ENCODE measurements at places on chromosomes 5 and 9.

DNA sequence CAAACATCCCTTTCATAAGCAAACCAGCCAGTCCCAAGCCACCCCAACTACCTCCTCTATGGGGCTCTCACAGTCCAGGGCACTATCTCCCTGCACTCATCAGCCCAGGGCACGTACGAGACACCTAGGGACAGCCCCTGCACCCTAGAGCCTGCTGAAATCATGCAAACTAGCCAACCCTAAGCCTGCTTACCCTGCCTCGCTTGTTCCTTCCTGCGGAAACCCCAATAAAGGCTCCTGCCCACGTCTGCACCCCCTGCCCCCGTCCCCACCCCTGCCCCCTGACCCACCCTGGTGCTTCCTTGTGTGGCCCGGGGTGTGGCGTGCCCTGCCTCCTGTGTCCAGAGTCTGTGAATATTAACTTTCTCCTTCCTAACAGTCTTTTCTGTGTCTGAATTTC, 135.9 kb downstream of the GADD45G start:
- DNase-seq, result no peak

- no peak for DNase-seq
Observed at GRCh38 chr5:14995229-14995628, 123.7 kb upstream of the ANKH start.

DNA sequence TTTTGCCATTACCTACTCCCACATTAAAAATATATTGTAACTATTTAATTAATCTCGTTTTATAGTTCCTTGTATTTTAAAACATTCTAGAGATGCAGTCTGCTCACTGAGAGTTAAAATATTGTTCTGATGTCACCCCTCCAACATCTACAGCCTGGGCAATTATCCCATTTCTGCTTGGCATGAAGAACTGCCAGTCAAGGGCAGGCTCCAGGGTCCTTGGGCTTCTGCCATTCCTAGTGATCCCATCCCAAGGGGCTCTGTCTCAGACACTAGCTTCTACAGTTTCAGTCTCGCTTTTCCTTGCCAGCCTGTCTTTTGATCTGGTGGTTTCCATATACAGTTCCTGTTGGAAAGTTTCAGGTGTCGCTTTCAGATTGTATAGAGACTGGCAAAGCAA, 287.2 kb downstream of the TMEM232 start:
- no peak for DNase-seq

DNA sequence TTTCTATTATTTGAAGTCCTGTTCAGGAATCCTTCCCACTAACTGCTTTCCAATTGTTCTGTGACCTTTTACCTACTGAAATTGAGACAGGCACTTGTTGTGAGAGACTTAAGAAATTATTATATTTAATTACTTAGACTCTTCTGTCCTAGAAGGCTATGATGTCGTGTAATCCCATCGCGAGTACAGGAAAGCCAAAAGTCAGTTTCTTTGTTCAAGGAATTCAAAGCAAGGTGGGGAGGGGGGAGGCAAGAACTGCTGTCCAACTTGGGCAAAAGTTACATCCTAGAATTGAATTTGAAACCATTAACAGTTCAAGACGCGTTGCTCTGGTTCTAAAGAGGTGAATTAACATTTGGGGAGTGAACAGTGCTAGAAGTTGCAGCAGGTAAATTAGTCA, 17.9 kb downstream of the NDUFA8 start:
- DNase-seq, result no peak

GRCh38 chr5:180350711-180351465, 2.2 kb downstream of the GFPT2 start:
- DNase-seq, result no peak

DNA sequence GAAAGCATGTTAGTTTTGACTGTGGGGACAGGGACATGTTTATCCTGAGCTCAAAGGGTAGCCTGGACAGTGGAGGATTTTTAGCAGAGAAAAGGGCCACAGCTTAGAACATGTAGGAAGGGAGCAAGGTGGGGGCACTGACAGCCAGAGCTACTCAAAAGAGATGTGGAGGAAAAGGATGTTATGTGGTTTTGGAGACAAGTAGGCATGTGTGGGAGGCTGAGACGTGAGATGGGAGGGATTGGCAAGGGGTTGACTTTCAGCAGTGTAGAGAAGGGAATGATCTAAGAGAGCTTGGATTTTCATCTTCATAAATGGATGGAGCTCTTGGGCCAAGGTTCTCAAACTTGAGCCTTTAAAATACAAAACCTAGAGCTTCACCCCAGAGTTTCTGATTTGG, 24.0 kb downstream of the SYK start:
- DNase-seq, result no peak

DNA sequence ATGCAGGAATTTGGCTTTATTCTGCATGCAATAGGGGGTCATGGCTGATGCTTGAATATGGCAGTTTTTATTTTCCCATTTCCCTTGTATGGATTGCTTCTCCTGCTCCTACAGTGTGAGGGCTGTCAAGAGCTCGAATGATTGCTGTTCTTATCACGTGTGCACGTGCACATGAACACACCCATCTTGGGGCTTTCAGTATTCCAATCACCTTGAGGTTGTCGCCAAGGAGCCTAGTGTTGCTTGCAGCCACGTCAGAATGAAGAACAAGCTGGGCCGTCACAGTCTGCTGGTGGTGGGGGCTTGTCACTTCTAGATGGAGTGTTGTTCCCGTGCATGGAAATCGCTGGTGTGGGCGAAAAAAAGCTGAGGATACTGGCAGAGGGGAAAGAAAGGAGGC, 219.4 kb upstream of the GLRA1 start:
- no peak for DNase-seq

- DNase-seq, result peak; percentile 78
Observed at GRCh38 chr9:14245901-14246525, 67.9 kb downstream of the NFIB start.

- DNase-seq, result no peak
Observed at GRCh38 chr9:16710888-16711287, 159.6 kb downstream of the BNC2 start.

DNA sequence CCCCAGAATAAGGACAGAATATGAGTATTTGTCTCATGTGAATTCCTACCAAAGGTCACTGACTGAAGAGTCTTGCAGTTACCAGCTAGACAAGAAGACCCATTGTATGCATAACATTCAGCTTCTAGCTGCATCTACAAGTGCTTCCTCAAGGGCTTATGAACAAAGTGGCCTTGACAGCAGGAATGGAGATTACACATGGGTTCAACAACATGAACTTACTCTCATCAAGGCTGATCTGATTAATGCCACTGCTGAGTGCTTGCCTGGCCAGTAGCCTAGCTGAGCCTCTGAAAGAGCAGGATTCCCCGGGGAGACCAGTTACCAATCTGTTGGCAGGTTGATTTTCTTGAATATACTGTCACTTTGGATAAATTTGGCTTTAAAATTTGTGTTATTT, 76.7 kb upstream of the CHD1 start:
- DNase-seq, result no peak

DNA sequence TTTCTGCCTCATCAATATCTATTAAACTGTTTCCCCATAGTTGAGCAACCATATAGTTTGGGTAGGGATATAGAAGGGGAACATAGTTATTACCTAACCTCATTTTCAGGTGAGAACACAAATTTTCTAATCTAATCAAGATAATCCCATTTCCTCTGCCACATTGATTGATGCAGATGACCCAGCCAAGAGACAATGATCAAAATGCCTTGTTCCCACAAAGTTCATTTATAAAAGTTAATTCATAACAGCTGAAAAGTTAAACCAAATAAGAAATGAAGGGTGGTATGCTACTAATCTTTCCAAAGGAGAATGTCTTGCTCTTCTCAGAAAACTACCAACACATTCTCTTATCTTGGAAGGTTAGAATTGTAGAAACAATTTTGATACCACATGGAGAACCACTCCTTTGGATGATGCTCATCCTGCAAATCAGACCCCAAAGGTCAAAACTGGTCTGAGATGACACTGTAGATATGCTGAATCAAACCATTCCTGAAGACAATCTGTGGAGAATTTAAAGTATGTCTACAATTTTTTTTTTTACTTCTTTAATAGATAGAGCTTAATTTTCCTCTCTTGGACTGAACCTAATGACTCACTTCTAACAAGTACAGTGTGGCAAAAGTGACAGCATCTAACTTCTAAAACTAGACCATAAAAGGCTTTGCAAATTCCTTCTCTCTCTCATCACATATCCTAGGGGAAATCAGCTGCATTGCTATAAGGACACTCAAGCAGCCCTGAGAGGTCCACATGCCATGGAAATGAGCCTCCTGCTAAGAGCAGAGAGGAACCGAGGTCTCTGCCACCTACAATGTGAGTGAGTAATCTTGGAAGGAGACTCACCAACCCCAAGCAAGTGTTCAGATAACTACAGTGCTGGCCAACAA, 586.7 kb upstream of the TUSC1 start:
- peak; percentile 65 for DNase-seq

GRCh38 chr9:91740701-91741100, 209.3 kb downstream of the ROR2 start:
- DNase-seq, result peak; percentile 84

- DNase-seq, result no peak
Observed at GRCh38 chr9:89619424-89620138, 14.8 kb downstream of the GADD45G start.

DNA sequence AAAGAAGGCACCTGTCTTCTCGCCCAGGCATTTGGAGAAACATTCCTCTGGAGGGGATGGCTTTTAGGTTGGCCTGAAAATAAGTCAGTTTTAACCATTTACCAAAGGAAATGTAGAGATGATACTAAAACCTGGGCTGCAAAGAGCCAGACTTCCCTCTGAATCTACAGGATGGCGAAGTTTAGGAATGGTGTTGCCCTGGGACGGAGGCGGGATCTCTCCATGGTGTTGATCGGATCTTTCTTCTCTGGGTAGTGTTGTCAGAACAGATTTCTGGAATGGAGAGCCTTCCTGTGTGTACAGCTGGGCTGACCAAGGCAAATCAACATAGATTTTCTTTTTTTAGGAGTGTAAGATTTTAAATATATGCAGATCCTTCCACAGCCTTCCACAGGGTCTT, 159.2 kb downstream of the PDZD2 start:
- no peak for DNase-seq

- no peak for DNase-seq
Observed at GRCh38 chr5:171598641-171599152, 179.2 kb downstream of the FGF18 start.

All from fibroblast of pulmonary artery (primary cell).